ENCODE measurements at places on chromosomes 3 and 15. TPM values are rescaled to one million over a fixed set of nuclear protein-coding genes. Genes with fewer than 3 reads are reported as not detected.

DNA sequence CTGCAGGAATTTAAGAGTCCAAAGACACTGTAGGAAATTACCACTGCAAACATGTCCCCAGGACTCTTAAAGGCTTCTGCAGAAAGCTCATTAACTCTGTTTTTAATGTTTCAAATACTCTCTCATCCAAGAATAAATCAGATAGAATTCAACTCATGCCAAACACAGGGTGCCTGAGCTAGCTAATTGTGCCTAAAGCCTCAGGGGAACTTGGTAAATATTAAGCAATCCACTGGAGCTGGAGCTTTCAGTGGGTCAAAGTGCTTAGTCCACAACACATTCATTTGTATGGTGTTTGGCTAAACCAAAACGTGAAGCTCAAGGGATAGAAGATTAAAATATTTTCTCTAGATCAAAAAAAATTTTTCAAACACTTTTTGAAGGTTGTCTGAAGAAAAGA, 131.4 kb downstream of the THRB start:
- DNase-seq: no peak

The TERC gene
- total RNA-seq: 6.3 TPM

- DNase-seq: no peak
Observed at GRCh38 chr3:143328451-143328850, 208.9 kb downstream of the CHST2 start.

- no peak for DNase-seq
Observed at GRCh38 chr3:138136201-138136600, 4.0 kb upstream of the A4GNT start.

The TMCO5A gene
- not detected for total RNA-seq

GRCh38 chr3:69009559-69010410, 3.7 kb downstream of the EOGT start:
- no peak for DNase-seq

DNA sequence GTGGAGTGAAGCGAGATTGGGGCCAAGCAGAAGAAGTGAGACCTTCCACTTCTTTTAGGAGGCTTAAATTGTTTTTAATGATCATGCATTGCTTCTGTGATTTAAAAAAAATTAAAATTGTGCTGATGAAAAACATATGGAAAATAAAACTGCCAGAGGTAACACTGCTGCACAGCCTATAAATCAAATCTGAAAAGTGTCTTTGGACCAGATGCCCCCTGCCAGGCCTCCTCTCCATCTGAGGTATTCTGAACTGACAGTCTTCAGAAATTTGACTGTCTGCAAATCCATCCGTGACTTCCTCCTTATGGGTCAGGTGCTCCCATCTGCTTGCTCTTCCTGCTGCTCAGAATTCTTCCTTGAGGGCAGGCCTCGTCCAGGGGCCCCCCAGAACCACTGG, 108.5 kb upstream of the NR2E3 start:
- no peak for DNase-seq

GRCh38 chr15:72160696-72161245, 36.8 kb downstream of the GRAMD2A start:
- no peak for DNase-seq

The SLCO3A1 gene
- 36.4 TPM for total RNA-seq

DNA sequence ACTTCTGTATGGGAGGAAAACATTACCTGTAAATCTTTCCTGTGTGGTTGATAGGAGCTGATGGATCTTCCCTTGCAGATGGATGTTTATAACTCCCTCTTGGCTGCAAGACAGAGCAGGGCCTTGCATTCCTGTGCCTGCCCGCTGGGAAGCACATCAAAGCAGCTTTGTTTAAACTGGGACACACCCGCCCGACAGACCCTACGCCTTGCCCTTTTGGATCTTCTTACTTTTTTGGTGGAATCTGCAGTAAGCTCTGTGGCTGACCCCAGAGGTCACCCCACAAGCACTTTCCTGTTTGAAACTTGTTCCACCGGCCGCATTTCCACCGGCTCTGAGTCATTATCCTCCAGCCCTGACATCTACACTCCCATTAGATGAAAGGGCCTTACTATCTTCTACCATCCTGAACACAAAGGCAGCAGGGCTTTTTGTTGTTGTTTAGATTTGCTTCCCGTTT, 244.1 kb upstream of the STT3B start:
- DNase-seq: peak; percentile 69

The ST8SIA2 gene
- not detected for total RNA-seq

DNA sequence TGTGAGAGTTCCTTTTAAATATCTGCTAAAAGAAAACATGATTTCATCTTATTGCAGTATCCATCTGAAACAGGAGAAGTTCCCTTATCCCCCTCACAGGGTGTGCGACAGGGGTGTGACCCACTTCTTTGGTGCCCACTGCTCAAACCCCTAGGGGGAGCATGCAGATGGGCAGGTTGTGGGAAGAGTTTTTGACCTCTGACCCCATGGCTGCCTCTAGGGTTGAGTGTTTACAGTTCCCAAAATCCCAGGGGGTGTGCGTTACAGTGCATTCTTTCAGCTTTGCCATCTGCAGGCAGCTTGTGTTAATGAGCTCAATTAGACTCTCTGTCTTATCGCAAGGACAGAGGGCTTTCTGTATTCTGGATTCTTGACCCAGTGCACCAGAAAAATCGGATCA, 443.2 kb upstream of the FRG2C start:
- no peak for DNase-seq

- no peak for DNase-seq
Observed at GRCh38 chr3:78894787-78895186, 873.0 kb downstream of the ROBO1 start.

The USP8 gene
- total RNA-seq: 77.9 TPM

The PPP4R2 gene
- 113 TPM for total RNA-seq

GRCh38 chr3:37400945-37401344, 226.6 kb upstream of the LRRFIP2 start:
- no peak for DNase-seq

The GPR156 gene
- total RNA-seq: 0.98 TPM

DNA sequence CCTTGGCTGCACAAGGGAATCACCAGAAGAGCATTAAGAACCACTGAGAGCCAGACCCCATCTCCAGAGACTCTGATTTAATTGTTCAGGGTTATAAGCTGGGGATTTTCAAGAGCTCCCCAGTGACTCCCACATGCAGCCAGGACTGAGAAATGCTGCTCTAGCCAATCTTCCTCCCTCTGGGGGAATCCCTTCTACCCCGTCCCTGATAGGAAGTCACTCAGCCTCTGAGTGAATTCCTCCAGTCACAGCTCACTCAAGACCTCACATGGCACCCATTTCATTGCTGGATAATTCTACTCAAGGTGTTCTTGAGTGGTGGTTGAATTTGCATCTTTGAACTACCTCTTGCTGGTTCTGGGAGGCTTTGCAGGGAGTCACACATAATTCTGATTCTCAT, 10.7 kb downstream of the CCR3 start:
- DNase-seq: no peak

The FBLN2 gene
- 236 TPM for total RNA-seq

DNA sequence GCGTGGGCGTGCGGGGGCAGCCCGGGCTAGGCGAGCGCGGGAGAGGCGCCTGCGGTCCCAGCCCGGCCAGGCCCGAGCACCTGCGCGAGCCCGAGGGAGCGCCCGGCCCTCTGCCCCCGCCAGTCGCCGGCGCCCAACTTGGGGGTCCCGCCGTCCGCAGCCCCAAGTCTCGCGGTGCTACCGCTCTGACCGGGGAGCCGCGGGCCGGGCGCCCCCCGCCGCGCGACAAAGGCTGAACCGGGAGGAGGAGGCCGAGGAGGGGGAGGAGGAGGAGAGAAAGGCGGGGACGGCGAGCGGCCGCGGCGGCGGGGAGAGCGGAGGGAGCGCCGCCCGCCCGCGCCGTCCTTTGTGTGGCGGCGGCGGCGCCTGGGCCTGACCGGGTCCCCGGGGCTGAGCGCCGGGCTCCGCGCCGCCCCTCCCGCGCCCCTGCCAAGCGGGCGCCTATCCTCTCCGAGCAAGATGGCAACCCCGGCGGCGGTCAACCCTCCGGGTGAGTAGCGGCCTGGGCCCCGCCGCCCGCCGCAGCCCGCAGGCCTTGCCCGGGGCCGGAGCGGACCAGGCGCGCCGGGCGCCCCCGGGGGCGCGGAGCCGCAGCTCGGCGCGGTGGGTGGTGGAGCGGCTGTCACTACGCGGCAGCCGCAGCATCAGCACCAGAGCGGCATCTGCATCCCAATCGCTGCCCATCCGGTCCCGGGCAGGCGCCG, at the start of gene ARNT2:
TSS of gene ARNT2 (plus strand) at position 326 of the 704 bp plus-strand sequence. CDS start at position 460, 134 bp downstream.
- peak; percentile 58 for DNase-seq

The SCAANT1 gene
- total RNA-seq: not detected

The PLIN1 gene
- 57.4 TPM for total RNA-seq

The MYD88 gene
- 25.0 TPM for total RNA-seq

DNA sequence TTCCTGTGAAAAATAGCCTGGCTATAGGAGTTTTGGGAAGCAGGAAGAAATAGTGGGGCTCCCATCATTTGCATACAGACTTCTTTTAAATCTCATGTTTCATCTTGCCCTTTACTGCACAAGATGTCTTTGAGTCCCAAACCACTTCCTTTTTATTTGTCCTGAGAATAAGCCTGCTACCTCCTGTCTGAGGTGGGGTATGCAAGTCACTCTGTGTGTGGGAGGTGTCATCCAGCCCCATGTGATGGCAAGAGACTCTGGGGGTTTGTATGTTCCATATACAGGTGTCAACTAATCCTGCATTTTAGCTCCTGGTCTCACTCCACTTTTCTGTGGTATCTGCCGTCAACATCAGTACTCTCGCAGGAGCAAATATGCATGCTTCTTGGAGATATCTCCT, 102.0 kb downstream of the OTOL1 start:
- no peak for DNase-seq

- no peak for DNase-seq
Observed at GRCh38 chr15:72203507-72203837, 5.9 kb upstream of the GRAMD2A start.

The RHOA gene
- total RNA-seq: 485 TPM

- no peak for DNase-seq
Observed at GRCh38 chr3:15462451-15462850, 35.1 kb downstream of the EAF1 start.

GRCh38 chr3:97658668-97659285, 105.8 kb upstream of the ARL6 start:
- no peak for DNase-seq

DNA sequence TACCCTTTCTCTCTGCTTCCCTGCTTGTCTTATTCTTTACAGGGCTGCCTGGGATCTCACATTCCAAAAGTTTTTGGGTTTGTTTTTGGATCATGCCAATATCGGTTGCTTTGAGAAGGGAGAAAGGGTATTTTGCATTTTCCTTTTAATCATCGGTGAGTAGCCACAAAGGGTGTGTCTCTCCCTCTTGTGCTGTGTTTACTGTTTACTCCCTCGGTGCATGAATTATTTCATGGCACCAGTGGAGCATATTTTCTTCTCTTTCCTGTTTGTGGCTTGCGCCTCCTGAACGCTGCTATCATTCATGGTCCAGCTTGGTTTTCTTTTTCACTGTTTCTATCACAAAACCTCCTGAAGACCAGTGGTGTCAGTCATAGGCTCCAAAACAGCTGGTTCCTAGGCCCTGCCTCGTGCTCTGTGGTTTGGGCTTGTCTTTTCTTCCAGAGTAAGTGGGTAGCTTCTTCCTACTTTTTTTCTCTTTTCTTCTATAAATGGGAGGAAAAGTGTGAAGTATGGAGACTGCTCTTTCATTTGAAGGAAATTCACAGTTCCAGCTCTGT, 54.9 kb downstream of the IGF1R start:
- no peak for DNase-seq

The RETNLB gene
- total RNA-seq: not detected

The GNAT1 gene
- not detected for total RNA-seq

DNA sequence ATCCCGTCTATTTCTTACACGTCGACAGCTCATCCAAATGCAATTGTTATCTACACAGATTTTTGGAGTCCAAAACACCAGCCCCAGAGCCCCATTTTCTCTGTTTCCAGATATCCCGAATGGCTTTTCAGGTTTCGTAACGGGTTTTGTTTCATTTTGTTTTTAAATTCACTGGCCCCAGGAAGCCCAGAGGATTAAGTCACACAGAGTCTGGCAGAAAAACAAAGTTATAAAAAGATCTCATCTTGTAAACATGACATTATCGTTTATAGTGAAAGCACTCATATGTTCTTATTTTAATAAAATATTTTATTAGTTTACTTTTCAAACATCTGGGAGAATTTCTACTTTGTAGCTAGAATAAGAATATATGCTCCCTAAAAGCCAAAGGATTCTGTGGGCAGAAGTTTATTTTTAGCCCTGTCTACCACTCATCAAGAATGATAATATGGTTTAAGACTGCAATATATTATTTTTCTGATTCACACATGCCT, 149.3 kb upstream of the SLC2A2 start:
- DNase-seq: no peak

GRCh38 chr15:59353994-59354416, 18.7 kb downstream of the MYO1E start:
- no peak for DNase-seq

GRCh38 chr3:178367817-178368617, 168.2 kb upstream of the KCNMB2 start:
- no peak for DNase-seq

The ACVR2B gene
- 13.1 TPM for total RNA-seq

DNA sequence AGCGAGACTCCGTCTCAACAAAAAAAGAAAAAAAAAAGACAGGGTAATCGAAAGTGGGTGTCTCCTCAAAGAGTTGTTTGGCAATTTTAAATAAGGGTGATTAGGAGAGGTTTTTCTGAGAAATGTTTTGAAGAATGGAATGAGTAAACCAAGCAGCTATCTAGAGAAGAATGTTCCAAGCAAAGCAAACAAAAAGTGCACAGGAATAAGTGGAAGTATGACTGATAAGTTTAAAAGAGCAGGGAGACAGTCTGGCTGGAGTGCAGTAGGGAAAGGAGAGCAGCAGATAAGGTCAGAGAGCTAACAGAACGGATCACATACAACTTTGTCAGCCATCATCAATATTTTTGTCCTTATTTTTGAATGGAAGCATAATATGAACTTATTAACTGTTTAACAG, 853.5 kb downstream of the TUSC7 start:
- DNase-seq: no peak

The CXCR6 gene
- 0.49 TPM for total RNA-seq

The ALDH1A2 gene
- total RNA-seq: 7.1 TPM

The P2RY12 gene
- total RNA-seq: 27.1 TPM

DNA sequence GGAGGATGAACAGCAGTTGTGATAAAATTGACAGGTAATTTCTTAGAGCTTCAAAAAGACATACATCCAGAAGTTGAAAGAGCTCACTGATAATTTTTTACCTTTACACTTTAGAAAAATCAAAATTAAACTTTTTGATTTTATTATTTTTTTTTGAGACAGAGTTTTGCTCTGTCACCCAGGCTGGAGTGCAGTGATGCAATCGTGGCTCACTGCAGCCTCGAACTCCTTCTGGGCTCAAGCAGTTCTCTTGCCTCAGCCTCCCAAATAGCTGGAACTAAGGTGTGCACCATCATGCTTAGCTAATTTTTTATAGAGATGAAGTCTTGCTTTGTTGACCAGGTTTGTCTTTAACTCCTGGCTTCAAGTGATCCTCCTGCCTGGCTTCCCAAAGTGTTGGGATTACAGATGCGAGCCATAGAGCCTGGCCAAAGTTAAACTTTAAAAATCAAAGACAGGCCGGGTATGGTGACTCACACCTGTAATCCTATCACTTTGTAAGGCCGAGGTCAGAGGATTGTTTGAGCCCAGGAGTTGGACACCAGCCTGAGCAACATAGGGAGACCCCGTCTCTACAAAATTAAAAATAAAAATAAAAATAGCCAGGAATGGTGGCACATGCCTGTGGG, 21.7 kb downstream of the PLA2G4F start:
- no peak for DNase-seq

The TRH gene
- total RNA-seq: not detected

- no peak for DNase-seq
Observed at GRCh38 chr3:42960786-42961185, 18.3 kb upstream of the GASK1A start.

The GRK7 gene
- total RNA-seq: not detected

Measured in sciatic nerve (tissue), 2 donors.